ENCODE measurements at places on chromosomes 12 and 14.

- no peak for DNase-seq
Observed at GRCh38 chr12:130227641-130228040, 65.4 kb downstream of the FZD10 start.

- peak; percentile 22 for DNase-seq
Observed at GRCh38 chr12:128069359-128069997, 197.5 kb upstream of the TMEM132C start.

GRCh38 chr12:98721204-98721702 lies 76.2 kb downstream of the APAF1 start:
- peak; percentile 7 for DNase-seq

DNA sequence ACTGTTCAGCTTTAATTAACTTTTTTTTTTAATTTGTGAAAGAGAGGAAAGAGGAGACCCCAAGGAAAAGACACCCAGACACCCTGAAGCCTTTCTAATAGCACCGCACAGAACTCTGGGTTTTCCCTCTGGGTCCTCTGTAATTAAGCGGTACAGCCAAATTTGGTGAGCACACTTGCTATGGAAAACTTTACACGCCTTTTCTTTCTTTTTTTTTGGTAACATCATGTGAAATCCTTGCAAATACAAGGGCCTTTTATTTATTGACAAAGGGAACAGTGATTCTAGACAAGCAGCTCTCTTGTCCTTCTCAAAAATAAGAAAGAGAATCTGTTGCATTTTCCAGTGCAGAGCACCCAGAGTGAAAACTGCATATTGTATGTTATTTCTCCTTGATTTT lies 44.4 kb upstream of the CPM start:
- DNase-seq: no peak

DNA sequence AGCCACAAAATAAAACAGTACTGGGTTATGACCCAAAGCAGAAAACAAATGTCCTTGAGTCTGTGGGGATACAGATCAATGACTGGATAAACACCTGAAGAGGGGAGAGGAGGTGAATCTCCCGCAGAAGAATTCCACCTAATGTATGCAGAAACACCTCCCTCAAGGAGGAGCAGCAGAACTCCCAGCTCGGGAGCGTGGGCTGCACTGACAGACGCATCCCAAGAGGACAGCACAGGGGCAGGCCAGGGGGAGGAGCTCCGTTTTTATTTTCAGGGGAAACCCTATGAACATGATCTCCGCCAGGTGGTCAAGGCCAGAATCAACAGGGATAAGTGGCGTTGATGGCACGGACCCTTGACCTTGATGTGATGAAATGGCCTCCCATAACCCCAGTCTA lies 41.8 kb upstream of the PPP2R5C start:
- DNase-seq: no peak

DNA sequence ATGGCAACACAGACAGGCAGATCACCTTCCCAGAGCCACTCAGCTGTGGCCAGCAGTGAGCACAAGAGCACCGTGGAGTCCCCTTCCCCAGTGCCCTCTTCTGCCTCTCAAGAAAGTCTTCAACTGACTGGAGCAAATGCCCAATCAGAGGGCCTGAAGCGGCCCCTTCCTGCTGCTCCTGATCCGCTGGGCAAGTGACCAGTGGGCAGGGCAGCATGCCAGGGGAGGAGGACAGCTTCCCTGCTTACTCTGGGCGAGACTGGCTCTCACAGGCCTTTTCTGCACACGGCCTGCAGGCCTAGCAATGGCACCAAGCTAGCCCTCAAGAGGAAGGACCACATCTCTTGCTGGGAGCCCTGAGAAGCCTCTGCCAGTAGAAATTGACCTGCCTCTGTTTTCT lies 890 bp downstream of the KRT71 start:
- DNase-seq: no peak

GRCh38 chr12:53413485-53414204 lies 10.0 kb upstream of the AMHR2 start:
- DNase-seq: no peak

GRCh38 chr12:110917467-110917866 lies 2.9 kb downstream of the MYL2 start:
- DNase-seq: no peak

DNA sequence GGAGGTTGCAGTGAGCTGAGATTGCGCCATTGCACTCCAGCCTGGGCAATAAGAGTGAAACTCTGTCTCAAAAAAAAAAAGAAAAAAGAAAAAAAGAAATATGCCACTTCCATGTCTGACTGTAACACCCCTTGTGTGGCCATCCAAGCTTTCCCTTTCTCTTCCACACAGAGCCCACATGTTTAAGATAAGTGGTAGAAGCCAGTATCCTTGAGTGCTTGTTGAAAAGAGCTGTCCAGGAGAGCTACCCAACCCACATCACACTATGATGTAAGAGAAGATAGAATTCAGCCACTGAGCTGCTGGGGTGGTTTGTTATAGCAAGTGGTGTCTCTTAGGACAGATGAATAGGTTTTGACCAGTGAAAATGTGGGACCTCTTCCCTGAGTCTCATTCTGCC lies 82.1 kb downstream of the ZNF664 start:
- no peak for DNase-seq

GRCh38 chr12:110543965-110544364 lies 39.2 kb downstream of the PPTC7 start:
- DNase-seq: no peak

DNA sequence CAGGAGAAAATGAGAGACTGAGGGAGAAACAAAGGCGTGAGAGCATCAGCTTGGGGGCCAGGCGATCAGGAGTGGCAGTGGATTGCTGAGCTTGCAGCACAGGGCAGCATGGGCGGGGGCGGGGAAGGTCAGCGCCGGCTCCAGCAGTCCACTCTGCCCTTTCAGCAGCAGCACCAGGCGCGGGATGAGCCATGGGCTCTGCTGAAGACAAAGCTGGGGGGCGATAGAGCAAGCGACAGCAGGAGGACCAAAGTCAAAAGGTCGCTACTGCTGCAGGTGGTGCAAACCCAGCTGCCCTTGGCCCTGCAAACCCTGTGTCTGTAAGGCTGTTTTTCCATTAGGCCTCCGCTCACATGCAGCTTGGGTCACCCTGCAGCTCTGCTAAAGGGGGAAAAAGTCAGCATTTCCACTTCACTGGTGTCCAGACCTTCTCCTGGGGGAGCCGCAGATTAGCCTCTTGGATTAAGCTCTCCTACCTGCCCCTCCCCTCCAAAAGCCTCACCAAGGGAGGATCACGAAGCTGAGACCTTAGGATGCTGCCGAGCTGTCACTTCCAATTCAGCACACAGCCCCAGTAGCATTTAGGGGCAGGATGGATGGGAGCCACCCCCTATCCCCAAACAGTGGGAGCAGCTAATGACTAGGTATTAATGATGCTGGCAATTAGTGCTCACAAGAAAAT lies 204.8 kb downstream of the DPF3 start:
- DNase-seq: no peak

- DNase-seq: no peak
Observed at GRCh38 chr12:62878211-62878610, 56.7 kb downstream of the PPM1H start.

GRCh38 chr12:89247967-89248366 lies 104.3 kb downstream of the DUSP6 start:
- no peak for DNase-seq

GRCh38 chr12:38915429-38916182 lies 10.2 kb upstream of the CPNE8 start:
- no peak for DNase-seq

DNA sequence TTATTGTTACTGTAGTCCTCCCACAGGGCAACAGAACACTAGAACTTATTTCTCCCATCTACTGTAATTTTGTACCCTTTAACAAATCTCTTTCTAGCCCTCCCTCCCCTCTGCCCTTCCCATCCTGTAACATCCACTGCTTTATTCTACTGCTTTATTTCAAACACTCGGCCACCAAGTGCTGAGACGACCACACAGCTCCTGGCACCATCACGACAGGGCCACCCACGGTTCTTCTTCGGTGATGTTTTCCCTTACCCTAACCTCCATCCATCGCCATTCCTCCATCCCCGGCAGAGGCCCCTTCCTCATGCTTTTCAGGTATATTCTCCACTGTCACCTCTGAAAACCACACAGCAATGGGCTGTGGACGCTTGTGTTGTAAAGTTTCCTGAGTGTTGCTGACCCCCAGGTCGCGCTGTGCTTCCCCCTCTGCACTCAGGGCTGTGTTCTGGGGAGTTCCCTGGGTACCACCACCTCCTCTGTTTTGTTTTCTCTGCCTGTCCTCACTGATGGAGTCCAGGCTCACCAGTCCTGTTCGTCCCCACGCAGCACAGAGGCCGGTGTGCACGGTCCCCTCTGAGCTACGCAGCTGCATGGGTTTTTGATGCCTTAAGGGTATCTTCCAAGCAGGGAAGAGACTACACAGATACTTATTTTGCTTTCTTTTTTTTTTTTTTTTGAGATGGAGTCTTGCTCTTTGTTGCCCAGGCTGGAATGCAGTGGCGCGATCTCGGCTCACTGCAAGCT lies 207.2 kb upstream of the TMEM132C start:
- DNase-seq: no peak

GRCh38 chr14:26791117-26791806 lies 193.4 kb upstream of the NOVA1 start:
- DNase-seq: no peak

GRCh38 chr12:95733141-95733825 lies 57.3 kb downstream of the NTN4 start:
- DNase-seq: no peak

DNA sequence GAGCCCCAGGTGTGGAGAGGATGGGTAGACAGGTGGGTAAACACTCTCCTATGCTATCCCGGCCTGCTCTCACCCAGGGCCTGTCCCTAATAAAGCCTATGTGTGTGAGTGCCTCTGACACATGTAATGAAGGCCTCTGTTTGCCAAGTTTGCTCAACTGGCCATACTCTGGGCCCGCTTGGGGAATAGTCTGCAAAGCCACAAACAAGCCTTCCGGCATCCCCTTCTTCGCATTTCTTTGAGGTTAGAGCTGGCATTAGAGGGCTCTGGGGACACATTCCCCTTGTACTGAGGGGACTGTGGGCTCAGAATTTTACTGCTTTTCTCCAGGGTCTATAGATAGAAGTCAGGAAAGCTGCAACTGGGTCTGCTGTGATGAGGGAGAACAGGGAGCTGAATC lies 240.5 kb downstream of the C12orf75 start:
- DNase-seq: no peak

GRCh38 chr14:52661314-52661713 lies 34.0 kb downstream of the ERO1A start:
- DNase-seq: no peak

DNA sequence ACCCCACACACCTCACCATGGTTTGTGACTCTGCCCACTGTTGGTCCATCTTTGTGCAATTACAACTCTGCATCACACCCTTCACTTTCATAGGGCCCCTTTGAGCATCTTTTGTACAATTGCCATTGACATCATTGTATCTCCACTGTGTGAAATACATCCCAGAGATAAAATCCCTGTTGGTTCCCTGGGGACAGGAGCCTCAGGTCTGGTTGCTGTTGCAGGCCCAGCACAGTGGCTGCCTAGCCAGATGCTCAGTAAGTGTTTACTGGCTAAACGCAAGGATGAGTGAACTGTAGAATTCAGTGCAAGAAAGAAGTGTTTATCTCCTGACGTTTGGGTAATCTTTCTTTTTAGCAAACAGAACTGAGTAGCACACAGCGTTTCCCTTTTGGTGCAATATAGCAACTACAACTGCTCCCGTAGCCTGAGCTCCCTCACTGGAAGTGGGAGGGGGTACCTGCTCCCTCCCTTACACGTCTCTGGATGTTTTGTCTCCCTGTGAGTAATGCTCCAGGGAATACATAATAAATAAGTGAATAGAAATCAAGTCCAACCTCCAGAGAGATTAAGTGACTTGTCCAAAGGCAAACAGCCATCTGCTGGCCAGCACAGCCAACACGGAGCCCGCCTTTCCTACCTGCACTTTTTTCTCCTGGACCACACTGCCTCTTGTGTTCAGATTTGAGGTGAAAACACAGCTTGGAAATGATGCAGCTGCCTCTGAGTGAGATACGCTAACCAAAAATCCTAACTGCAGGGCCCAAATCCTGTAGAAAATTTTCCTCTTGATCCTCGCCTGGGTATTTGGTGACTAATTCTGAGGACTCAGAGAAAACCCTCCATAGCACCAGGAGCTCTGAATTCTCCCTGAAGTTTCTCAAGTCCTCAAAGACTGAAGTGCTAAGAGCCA lies 27.4 kb downstream of the GALNT16 start:
- no peak for DNase-seq

- no peak for DNase-seq
Observed at GRCh38 chr12:34016361-34016760, 5.9 kb upstream of the ALG10 start.

DNA sequence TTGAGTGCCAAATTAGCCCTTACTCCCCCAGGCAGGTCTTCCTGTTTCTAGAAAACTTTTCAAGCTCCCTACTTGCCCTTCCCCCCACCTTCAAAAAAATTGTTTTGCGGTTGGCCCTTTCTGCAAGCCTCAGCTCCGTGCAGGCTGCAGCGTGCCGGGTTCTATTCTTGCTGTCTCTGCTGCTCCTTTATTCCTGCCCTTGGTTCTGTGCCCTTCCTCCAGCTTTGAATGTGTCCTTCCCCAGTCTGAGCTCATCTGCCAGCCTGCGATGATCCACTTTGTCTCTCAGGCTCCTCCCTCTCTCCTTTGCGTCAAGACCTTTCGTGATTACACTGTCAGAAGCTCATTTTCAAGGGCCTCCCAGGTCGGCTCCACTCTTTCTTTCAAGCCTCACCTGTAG lies 98.6 kb downstream of the IRF2BPL start:
- peak; percentile 97 for DNase-seq

DNA sequence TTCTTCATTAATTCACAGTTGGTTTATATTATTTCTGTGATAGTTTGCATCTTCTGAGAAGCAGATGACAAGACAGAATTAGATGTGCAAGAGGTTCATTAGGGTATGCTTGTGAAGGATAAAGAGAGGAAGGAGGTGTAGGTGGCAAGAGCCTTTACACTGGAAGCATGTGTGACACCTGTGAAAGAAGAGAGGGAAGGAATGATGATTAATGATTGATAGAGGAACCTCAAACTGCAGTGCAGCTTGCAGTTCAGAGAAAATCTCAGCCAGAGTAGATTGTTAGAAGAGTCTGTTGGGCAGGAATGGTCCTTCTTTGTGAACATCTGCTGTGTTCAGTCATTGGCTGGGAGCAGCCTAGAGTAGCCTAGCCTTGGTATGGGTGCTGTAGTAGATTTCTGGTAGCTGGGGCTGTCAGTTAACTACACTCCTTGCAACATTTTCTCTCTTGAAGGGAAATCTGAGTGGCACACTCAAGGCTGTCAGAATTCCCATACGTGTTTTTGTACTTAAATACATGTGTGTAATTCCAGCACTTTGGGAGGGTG lies 9.0 kb downstream of the RCOR1 start:
- no peak for DNase-seq

- peak; percentile 92 for DNase-seq
Observed at GRCh38 chr14:64654246-64654900, 49.9 kb upstream of the PLEKHG3 start.

All from Kasumi-1 (cell line).